M059J (cell line): ENCODE measurements at places on chromosomes 5 and 9. TPM values are rescaled to one million over a fixed set of nuclear protein-coding genes. Genes with fewer than 3 reads are reported as not detected.
A peak's percentile ranks its signal among the peaks of the same experiment; 100 is the strongest.

DNA sequence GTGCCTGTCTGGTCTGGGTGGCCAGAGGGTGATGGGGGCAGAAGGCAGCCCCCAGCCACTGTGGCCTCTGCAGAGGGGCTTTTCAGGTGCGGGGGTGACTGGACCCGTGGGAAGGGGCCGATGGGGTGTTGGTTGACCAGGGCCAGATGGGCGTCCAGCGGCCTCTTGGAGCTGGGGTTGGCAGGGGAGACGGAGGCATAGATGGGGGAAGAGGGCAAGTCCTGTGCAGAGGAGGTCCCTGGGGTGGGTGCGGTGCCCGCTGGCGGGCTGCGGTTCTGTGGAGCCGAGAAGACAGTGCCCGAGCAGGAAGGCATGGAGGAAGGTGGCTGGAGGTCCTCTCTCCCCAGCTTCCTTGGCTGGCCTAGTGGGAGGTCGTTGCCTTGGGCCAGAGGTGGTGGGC, 18.7 kb upstream of the AKNA start:
- DNase-seq: no peak

GRCh38 chr5:34509392-34509791, 146.7 kb upstream of the RAI14 start:
- DNase-seq: no peak

DNA sequence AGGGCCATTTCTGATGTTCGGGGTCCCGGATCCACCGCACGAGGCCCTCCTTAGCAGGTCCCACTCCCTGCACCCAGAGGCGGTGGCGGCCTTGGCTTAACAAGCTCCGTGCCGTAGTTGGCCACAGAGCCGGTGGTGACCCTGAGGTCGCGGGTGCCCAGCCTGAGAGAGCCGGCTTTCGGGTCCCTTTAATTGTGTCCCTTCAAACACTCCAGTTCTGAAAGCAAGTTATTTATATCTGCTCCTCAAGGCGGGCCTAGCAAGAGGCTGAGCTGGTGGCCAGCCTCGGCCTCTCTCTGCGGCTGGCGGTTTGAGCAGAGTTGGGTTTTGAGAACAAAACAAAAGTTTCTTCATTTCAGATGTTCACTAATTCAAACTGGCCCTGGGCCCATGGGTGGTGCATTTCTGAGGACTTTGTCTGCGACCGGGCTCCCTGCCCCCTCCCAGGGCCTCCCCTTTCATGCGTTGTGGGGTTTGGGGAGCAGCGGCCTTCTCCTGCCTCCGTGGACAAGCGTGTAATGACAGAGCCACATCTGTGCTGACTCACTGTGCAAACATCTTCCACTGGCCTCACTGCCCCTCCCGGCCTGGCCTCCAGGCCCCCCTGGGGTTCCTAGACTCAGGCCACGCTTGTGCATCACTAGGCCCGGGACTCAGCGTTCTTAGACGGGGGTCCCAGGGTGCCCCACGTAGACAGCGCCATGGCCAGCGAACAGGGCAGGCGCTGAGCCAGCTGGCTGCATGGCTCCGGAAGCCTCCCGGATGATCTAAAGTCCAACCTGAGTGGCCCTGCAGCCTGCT, 49.4 kb upstream of the COL5A1 start:
- peak; percentile 94 for DNase-seq

DNA sequence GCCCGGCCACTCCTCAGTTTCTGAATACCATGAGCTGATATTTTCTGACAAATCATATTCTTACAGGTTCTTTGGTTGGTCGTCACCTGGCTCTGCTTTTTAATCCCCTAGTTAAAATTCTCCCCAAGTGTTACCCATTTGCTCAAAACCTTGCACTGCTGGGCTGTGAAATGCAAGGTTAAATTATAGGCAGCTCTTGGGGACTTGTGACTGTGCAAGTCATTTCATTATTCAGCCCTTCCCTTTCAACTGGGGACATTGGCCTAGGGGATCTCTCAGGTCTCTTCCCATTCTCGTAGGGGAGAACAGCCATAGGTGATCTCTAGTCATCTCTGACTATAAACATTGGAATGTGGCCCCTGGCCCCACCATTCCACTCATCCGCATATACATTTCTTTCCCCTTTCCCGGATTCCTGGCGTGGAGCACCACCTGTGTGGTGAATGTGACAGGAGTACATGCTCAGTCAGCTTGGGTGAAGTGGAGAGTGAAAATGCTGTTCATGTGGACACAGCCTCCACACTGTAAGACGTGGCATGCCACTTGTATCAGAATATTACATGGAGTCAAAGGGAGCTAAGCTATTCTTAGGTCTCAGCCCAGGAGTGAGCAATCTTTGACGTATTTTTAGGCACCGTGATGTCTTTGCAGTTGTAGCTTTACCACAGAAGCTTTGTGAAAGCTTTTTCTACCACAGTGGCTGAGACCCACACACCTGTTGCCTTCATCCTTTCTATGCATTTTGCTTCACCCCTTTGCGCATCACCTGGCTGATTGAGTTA, 386.7 kb downstream of the KDM4C start:
- no peak for DNase-seq

The CHSY3 gene
- total RNA-seq: 0.02 TPM in 1 of 2 replicates, not detected in the other
